ENCODE measurements at places on chromosomes 5 and 9. TPM values are rescaled to one million over a fixed set of nuclear protein-coding genes. Genes with fewer than 3 reads are reported as not detected.

GRCh38 chr5:97223596-97223995 is 40.5 kb upstream of the RIOK2 start:
- no peak for DNase-seq

GRCh38 chr5:107672211-107673038 is 1.7 kb upstream of the EFNA5 start:
- DNase-seq = peak; percentile 95

DNA sequence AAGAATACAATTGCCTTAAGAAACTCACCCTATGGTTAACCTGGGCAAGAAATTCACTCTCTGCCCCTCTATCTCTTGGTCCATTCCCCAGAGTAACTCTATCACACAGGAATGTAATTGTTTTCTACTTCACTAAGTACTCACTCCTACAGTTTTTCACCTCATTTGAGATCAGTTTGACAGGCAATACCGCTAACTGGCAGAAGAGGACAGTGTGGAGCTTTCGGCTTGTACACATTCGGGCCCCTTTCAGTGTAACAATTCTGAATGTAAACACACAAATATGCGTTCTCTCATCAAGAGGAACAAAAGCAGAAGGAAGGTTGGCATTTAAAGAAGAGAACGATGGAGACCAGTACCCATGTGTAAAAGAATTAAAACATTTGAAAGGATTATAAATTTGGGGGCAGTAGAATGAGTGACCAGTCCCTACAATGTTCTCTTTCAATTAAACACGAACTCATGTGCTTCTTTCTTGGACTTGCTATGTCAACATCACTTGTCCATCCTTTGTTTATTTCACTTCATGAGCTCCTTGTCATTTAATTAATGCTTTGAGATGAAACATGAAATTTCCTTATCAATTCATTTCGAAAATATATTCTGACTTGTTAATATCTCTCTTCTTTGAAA is 188.5 kb upstream of the GRAMD2B start:
- peak; percentile 58 for DNase-seq

GRCh38 chr5:120293796-120294195 is 170.3 kb upstream of the PRR16 start:
- peak; percentile 65 for DNase-seq

DNA sequence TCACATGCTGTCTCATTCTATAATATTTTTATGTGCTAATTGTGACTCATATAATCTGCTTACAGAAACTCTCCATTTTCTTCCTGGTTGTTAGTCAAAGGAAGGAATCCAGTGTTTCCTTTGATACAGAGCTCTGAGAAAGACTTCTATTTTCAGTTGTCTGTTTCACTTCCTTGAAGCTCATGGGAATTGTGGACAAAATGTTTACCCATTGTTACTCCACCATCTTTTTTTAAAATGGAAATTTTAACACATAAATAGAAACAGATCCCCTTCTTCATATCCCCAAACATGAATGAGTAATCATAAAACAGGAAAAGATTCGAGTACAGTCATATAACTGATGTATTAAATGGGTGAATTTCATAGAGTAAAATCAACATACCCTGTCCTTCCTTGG is 42.0 kb upstream of the KCNN2 start:
- DNase-seq = peak; percentile 2

DNA sequence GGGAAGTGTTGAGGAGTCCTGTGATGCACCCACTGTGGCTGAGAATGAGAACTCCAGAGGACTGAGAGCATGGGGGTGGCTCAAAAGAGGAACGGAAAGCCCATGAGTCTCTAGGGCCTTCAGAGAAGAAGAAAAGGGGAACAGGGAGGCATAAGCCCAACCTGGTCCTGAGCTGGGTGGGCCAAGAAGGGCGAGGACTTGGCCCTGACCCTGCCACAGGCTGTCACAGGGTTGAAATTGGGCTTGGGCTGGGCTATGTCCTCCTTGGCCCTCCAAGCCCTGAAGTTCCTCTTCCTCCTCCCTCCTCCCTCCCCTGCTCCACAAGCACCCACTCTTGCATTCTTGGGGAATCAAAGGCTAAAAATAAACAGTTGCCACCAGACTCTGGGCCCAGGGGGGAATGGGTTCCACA is 49.3 kb upstream of the PPARGC1B start:
- no peak for DNase-seq

- DNase-seq = no peak
These were observed 113.0 kb upstream of the GPR151 start for GRCh38 chr5:146628950-146629349.

Gene NTNG2
- 3.5 TPM for total RNA-seq

Gene IRX4
- total RNA-seq = 308 TPM

Gene PPP3R2
- total RNA-seq = not detected

DNA sequence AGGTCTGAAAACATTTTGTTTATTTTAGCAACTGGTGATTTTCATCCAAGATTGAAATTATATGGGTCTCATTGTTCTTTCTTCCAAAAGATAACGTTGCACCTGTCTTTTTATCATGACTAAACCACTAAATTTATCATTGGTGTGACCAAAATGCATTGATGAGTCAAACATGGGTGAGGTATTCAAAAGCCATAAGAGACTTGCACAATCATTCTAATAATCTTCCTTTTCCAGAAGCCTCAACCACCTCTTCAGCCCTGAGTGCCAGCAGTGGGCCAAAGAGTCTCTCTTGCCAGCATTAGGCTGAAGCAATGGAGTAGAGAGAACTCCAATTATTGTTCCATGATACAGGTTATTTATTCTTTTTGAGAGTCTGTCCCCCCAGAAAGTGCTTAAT is 198.9 kb downstream of the LURAP1L start:
- no peak for DNase-seq

DNA sequence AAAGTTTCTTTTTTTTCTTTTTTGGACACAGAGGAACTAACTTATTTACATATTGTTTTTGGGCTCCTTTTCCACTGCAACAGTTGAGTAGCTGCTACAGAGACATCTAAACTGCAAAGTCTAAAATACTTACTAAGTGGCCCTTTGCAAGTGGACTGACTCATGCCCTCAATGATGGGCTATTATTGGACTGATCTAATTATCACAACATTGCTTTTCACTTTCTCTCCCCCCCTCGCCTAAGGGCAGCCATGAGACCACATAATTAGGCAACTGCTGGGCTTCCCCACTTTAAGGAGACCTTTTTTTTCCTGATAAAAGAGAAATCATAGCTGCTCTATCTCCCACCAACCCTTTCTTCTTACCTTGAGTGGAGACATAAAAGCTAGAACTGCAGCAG is 47.0 kb downstream of the PLK2 start:
- no peak for DNase-seq

Gene CMYA5
- total RNA-seq = 87.2 TPM

GRCh38 chr9:89922099-89922498 is 317.3 kb downstream of the GADD45G start:
- DNase-seq = no peak

- DNase-seq = peak; percentile 80
These were observed 39.6 kb upstream of the IDNK start for GRCh38 chr9:83583151-83584014.

DNA sequence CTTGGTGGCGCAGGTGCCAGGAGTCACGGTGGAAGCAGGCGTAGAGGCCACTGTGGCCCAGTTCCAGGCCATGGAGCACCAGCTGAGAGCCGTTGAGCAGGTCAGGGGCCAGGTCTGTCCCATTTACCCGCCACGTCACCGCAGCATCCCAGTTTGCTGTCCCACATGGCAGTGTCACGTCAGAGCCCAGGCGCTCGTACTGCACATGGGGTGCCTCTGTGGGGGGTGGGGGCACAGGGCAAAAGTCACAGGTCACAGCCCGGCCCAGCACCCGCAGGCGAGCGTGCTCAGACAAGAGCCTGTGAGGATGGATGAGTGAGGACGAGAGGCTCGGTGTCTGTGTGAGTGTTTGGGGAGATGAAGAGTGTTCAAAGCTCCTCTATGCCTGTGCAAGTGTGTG is 24.9 kb downstream of the CNTFR start:
- DNase-seq = no peak

DNA sequence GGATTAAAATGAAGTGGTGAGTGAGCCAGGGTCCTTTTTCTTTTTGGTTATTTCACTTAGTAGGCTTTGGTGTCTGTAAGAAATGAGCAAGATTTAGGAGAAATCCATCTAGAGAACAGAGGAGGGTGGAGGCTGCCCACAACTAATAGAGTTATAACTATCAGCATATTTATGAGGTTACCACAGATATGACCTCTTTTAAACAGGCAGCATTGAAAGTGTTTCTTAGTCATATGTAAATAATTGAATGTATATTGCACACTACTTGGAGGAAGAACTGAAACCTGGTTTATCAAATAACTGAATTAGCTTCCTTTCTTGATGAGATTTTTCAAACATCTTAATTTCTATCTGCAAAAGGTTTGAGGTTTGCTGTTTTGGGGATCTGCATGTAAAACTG is 483.1 kb upstream of the PIK3R1 start:
- DNase-seq = no peak

DNA sequence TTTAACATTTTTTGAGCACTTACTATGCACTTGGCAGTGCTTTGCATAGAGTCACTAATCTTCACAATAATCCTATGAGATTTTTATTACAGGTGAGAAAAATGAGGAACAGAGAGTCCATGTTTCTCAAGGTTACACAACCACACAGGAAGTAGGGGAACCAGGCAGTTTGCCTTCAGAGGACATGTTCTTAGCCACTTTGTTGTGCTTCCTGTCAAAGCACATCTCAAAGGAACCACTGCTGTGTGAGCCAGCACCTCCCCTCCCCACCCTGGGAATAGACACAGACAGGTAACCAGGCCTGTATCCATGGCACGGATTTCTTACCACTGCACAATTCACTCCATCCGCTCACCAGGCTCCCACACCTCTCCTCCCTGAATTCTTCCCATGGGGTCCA is 6.3 kb upstream of the DNAJB5 start:
- no peak for DNase-seq

- DNase-seq = peak; percentile 71
These were observed 1096.3 kb upstream of the DMAC1 start for GRCh38 chr9:8895861-8896224.

- DNase-seq = peak; percentile 86
These were observed 5.1 kb downstream of the SPAAR start for GRCh38 chr9:35914301-35914807.

DNA sequence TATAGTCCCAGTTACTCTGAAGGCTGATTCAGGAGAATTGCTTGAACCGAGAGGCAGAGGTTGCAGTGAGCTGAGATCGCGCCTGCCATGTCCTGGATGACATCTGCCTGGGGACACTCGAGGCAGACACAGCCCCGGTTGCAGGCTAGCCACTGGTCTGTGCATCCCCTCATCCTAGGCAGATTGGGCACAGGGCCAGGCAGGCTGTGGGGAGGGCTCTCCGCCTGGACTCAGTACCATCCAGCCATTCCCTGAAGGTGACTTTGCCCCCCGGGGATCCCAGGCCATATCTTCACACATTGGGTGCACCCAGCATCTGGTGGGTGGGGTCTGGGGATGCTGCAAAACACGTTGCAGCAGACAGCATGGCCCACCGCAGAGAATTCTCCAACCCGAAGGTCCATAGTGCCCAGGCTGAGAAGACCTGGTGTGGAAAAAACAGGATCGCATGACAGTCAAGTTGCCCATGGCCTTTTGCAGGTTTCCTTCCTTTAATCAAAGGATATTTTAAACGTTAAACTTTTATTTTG is 50.9 kb upstream of the SUSD3 start:
- DNase-seq = no peak

GRCh38 chr9:14348123-14348372 is 34.1 kb upstream of the NFIB start:
- peak; percentile 53 for DNase-seq

Gene SPINK4
- 7.8 TPM for total RNA-seq

- peak; percentile 92 for DNase-seq
These were observed 56.8 kb downstream of the PTPDC1 start for GRCh38 chr9:94140791-94141790.

DNA sequence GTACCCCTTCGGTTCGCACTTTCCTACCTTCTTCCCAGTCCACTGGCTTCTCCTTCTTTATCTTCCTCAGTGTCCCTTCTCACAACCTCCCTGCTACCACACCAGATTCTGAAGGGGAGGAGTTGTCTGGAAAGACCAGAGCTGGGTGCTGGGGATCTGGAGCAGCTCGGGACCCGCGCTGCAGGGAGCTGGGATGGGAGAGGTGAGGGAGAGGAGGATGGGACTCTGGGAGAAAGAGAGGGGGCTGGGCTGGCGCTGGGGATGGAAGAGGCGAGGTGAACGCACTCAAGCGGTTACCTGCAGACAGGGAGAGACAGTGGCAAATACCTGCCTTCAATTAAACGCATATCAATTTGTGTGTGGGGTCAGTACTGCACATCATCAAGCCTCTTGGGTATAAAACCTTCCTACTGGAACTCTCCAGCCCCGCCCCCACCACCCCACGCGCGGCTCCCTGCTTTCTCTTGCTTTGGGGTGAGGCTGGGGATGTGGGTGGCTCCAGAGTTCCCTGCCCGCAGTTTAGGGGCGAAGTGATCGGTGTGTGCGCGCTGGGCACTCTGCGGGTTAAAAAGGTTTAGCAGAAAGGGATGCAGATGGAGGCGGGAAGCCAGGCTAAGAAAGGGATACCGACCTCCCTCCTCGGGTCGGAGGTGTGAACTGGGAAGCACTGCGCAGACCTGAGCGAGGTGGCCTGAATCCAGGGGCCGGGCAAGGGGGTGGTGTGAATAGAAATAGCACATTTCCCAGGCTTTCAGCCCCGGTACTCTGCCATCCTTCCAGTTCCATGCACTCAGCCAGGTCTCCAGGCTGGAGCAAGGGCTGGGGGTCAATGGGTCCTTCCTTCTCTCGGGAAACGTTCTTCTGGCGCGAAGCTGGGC is 977 bp upstream of the PAM start:
- DNase-seq = no peak

- no peak for DNase-seq
These were observed 5.6 kb downstream of the JMY start for GRCh38 chr5:79241535-79241979.

DNA sequence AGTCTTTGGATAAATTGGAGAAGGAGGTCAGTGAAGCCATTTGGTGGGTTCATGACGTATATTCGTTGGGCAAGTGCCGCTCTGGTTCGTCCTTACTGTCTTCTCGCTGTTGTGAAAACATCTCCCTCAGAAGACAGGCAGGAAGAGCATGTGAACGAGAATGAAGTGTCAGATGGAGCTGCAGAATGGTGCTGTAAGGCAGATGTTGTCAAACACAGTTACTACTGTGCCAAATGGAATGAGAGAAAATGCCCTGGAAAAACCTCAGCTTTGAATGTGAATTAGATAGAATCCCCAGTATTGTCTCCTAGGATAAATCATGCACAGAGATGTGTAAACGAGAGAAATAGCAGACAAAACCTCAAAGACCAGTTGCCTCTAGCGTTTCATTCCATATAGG is 121.5 kb downstream of the CAMK4 start:
- no peak for DNase-seq

GRCh38 chr5:65943771-65944170 is 17.4 kb downstream of the ERBIN start:
- no peak for DNase-seq

DNA sequence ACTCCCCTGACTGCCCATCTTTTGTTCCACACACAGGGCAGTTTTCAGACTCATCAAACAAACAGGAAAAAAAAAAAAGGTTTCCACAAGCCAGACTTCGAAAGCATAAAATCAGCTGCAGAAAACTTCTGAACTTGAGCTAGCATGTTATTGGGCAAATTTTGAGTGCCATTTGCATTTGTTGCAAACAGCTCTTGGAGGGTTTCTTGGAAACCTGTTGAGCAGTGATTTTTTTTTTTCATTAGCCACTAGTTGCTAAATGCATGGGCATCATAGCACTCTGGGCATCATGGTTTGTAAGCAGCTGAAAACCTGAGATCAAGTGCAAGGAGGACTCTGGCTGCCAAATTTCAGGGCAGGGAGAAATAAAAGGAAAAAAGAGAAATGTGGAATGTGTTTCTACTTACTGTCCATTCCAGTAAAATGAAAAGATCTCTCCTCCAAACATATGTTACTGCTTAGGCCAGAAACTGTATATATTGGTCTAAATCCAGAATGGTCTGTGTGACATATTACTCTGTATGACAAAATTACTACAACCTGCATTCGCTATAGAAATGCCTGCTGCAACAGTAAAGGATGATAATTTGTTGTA is 85.2 kb upstream of the SMIM23 start:
- no peak for DNase-seq

Measured in cardiac muscle cell (in vitro differentiated cells and primary cell).